Kidney (tissue), 22 donors: ENCODE measurements at places on chromosomes 7 and 10. TPM values are rescaled to one million over a fixed set of nuclear protein-coding genes. Genes with fewer than 3 reads are reported as not detected.
A peak's percentile ranks its signal among the peaks of the same experiment; 100 is the strongest.

The DRGX gene
- not detected for polyA plus RNA-seq

DNA sequence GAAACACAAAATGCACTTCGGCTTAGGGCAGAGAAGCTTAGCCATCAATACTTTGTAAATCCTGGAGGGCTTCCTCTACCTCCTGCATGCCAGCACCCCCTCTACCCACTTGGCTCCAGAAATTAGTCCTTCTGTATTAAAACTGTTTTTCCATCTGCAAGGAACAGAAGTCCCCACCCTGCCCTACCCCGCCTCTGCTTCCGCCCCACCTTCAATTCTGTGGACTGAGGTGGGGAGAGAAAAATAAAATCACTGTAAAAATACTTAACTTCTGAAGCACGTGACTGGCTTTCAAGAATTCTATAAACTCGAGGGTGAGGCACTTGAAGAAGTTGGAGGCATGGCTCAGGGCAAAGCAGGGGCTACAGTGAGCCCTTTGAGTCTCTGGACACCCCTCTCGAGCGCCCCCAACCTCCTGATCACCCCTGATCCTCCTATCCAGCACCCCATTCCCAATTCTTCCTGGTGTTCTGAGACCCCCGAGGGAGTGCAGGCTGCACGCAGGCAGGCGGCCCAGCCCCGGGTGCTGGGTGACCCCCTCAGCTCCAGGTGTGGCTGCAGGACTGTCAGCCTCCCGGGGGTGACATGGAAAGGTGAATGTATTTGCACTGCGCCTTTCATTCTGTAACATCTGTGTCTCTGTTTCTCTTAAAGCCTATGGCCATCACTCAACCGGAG, 7.3 kb upstream of the KIAA1217 start:
- DNase-seq = no peak

DNA sequence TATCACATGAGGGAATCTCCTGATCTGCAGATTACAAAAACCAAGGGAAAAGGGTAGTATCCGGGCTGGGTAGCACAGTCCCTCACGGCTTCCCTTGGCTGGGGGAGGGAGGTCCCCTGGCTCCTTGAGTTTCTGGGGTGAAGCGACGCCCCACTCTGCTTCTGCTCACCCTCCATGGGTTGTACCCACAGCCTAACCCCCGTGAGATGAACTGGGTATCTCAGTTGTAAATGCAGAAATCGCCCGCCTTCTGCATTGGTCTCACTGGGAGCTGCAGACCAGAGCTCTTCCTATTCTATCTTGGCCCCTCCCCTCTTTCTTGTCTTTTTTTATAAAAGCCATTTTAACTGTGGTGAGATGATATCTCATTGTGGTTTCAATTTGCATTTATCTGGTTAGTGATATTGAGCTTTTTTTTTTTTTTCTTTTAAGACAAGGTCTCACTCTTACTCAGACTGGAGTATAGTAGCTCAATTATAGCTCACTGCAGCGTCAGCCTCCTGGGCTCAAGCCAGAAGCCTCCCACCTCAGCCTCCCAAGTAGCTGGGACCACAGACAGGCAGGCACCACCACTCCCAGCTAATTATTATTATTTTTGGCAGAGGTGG, 87.8 kb downstream of the ABCC2 start:
- DNase-seq = no peak

- no peak for DNase-seq
Observed at GRCh38 chr7:35831208-35831607, 30.4 kb downstream of the SEPTIN7 start.

DNA sequence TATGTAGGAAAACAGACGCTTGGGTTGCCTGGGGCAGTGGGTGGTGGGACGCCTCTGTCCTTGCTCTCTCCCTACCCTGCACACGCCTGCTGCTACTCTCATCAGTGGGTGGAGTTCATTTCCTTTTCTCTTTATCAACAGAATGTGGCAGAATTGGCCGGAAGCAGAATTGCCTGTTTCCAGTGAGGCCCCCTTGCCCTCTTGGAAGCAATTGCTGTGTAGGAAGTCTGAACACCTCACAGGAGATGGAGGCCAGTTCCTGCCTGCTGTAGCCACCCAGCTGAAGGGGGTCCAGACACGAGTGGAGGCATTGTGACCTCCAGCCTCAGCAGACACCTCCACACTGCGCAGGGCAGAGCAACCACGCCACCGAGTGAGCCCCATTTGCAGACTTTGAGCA, 331.6 kb upstream of the ZNF32 start:
- DNase-seq = no peak

GRCh38 chr10:28171468-28172222, 131.2 kb downstream of the MPP7 start:
- no peak for DNase-seq

- DNase-seq = no peak
Observed at GRCh38 chr10:78283069-78283682, 249.5 kb downstream of the RPS24 start.

DNA sequence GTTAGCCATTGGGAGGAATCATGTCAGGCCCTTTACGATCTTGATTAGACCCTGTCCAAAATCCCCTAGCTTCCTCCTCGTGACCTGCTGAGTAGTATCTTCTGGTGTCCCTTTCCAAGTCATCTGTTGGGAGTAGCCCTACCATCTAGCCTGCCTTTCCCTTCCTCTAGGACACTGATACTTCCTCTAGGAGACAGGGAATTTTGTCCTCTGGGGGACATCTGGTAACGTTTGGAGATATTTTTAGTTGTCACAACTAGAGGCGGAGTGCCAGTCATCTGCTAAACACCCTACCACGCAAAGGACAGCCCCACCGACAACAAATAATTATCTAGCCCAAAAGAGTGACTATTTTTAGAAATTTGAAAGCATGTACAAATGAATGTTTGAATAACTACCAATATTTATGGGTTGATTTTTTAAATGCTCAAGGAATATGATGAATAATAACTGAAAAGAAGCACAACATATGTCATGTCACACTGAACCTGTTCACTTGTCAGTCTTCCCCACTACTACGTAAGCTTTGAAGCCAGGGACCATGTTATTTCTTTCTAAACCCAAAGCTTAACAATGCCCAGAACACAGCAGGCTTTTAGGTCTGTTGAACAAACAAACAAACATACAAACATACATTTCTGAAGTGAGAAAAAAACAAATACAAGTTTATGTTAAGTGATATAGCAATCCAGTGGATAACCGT, 105.9 kb downstream of the ARHGAP12 start:
- DNase-seq = no peak

The AKR1C4 gene
- polyA plus RNA-seq = not detected

DNA sequence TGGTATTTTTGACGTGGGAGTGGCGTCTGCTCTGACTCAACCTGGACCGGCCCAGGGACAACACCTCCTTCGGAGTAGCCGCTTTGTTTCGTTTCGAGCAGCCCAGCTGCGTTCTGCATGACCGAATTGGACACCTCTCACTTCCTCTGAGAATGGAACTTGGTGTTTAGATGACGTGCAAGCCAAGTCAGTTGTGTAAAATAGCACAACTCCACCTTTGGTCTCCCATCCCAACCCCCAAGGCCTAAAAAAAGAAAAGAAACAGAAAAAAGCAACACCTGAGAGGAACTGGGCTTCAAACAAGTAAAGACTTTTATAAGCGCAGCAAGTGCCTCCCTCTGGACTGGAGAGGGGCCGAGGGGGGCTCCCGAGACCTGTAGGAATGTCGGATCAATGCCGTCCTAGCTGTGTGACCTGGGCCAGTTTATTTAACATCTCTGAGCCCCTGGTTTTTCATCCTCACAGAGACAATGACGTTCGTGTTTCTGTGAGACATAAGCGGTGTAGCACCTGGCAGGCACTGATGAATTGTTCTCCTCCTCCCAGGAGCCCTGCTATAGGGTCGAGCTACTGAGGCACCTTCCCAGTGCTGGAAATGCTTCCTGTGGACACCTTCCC, 52.0 kb upstream of the SMNDC1 start:
- DNase-seq = peak; percentile 95

The PAPOLB gene
- polyA plus RNA-seq = not detected

- DNase-seq = no peak
Observed at GRCh38 chr10:21746118-21746517, 212.1 kb downstream of the MLLT10 start.

The NKX1-2 gene
- polyA plus RNA-seq = not detected

DNA sequence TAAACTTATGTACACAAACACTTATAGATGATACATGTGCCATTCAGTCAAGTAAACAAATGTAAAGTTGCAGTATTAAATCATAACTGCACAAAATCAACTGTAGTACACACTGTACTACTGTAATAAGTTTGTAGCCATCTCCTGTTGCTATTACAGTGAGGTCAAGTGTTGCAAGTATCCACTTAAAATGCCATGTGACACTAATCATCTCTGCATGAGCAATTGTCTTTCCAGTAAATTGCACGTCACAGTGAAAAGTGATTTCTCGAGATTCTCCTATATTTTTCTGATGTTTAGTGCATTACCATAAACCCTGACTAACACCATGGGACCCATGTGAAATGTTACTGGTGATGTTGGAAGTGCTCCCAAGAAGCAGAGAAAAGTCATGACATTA, 293.3 kb upstream of the SP4 start:
- DNase-seq = no peak

The CEP55 gene
- polyA plus RNA-seq = 0.39 TPM

GRCh38 chr10:122342293-122343134, 32.0 kb upstream of the PLEKHA1 start:
- DNase-seq = no peak

- DNase-seq = no peak
Observed at GRCh38 chr10:31953080-31953479, 24.4 kb upstream of the ARHGAP12 start.

DNA sequence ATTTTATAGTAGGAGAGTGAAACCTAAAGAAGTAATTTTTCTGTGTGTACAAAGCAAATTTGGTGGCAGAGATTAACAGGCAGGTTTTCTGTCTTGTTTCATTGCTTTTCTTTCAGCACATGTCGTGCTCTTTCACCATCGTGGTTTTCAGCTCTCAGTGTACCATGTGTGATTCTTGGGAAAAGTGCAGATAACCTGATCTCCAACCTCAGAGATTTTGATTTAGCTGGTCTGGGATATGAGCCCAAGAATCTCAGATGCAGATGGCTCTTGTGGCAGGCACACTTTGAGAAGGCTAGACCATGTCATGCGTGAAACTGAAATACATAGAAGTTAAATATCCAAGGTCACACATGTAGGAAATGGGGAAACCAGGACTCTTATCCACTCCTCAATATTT, 317.4 kb downstream of the EXOC4 start:
- no peak for DNase-seq

- no peak for DNase-seq
Observed at GRCh38 chr7:26664735-26665416, 199.5 kb downstream of the SKAP2 start.

DNA sequence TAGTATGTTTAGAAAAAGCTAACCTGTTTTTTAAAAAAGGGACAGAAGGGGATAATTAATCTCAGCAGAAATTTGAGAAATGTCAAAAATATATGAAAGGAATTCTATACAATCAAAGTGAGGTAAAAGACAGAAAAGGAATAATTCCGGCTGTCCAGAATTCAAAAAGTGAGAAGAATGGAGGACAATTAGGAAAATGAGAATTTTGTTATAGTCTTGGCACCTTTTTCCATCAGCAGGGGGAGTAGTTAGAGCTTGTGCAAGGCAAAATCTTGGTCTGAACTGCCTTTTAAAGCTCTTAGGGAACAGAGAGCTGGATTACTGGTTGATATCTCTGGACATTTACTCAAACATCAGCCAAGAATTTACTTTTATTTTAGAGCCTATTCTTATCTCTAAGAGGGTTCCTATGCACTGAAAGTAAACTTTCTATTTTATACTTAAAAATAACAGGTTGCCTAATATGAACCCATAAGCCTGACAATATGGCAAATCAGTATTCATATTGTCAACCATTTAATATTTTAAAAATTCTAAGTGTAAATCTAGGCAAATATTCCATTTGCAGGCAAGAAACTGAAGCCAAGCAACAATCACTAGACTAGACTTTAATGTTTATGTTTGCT, 185.6 kb downstream of the ANK3 start:
- DNase-seq = peak; percentile 57

- no peak for DNase-seq
Observed at GRCh38 chr10:21924511-21924910, 79.0 kb downstream of the DNAJC1 start.

DNA sequence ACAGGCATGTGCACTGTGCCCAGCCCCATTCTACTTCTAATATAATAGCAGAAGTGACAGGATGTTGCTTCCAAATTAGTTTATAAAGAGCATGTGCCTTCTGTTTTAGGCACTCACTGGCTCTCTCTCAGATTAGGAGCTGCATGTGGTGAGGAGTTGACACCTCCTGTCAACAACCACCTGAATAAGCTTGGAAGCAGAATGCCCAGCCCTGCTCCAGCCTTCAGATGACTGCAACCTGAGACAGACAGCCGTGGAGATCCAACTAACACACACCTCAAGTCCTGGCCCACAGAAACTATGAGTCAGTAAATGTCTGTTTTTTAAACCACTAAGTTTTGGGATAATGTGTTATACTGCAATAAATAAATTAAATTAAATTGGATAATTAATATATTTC, 54.5 kb downstream of the PARD3 start:
- no peak for DNase-seq

- DNase-seq = peak; percentile 10
Observed at GRCh38 chr10:97685395-97685958, 1.6 kb downstream of the AVPI1 start.

GRCh38 chr7:901388-902154, 25.2 kb downstream of the GET4 start:
- peak; percentile 76 for DNase-seq

DNA sequence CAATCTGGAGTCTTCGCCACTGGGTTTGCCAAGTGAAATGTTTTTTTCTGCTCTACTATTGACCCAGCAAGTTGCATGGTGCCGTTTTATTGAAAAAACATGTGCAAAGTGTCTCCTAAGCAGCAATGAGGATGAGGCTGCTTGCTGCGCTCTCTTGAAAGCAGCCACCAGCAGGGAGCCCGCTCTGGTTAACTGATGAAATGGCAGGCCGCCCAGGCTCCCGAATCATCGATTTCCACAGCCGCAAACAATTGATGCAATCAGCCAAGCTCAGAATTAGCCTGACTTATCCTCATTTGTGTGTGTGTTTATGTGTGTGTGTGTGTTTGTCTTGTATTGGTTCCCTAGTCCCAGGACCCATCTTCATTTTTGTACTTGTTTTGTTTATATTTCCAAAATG, 22.2 kb upstream of the LYZL1 start:
- DNase-seq = no peak

DNA sequence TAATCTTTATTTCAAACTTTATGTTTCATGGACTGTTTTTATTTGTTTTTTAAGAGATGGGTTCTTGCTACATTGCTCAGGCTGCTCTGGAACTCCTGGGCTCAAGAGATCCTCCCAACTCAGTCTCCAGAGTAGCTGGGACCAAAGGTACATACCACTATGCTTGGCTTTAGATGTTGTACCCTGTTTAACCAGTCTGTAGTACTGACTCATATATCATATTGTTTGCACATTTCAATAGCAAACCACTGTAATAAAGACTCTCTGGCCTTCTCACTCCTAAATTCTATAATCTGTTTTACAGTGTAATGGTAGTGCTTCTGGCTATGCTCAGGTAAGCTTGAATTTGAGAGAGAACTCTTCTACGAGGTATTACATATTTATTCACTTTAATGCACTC, 413.6 kb upstream of the PCDH15 start:
- DNase-seq = no peak

DNA sequence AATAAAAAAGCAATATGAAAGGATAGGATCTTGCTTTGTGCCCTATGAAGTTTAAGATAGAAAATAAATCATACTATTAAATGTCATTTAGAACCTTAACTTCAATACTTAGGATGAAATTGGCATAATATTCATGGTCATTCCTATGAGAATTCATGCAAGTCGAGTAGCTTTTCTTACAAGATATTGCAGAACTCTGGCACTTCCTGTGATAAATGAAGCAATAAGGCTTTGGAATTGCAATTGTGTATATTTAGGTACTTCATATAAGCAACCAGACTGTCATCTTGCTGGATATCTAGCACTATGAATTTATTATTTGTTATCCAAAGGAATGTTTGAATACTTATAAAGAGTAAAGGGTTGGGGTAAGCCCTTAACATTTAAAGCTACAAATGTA, 116.5 kb downstream of the ZNF438 start:
- DNase-seq = no peak
